ENCODE measurements at places on chromosomes 13 and 19.

DNA sequence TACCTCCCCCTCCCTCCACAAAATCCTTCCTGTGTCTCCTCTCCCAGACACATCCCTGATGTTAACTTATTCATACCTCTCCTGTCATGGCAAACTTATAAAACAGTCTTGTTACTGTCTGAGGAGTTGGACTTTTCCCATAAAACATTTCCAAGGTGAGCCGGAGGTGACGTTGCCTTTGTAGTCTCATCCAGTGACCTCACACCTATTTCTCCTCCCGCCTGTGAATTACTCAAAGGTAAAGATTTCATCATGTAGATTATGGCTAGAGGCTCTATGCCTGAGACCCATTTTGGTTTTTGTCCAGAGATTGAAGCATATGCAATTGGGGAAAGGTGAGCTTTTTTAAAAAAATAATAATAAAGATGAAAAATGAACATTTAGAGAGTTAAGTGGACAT, 529.0 kb downstream of the MYO16 start:
- DNase-seq, result no peak

DNA sequence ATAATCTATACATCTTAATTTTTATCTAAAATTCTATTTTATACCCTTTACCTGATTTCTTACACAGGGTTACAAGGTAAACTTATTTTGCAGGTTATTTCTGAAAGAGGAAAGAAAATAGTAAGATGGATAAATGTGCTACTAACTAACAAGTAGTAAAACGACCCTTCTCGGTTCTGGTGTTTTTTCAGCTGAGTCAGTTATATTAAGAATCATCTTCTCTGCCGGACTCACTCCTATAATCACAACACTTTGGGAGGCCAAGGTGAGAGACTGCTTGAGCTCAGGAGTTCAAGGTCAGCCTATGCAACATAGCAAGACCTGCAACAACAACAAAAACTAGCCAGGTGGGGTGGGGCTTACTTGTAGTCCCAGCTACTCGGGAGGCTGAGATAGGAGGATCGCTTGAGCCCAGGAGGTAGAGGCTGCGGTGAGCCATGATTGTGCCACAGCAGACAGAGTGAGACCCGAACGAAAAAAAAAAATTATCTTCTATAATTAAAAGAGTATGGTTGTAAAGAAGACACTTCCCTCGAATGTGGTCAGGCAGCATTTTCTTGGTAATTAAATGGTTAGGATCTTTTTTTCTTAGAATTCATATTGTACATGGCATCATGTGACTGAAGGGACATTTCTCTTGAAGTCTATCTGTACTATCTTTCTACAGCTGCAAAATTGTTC, 27.9 kb upstream of the RCBTB2 start:
- DNase-seq, result no peak

GRCh38 chr19:1540365-1540925, 16.6 kb downstream of the PLK5 start:
- no peak for DNase-seq

GRCh38 chr19:50361290-50362029, 4.0 kb downstream of the NAPSA start:
- no peak for DNase-seq

DNA sequence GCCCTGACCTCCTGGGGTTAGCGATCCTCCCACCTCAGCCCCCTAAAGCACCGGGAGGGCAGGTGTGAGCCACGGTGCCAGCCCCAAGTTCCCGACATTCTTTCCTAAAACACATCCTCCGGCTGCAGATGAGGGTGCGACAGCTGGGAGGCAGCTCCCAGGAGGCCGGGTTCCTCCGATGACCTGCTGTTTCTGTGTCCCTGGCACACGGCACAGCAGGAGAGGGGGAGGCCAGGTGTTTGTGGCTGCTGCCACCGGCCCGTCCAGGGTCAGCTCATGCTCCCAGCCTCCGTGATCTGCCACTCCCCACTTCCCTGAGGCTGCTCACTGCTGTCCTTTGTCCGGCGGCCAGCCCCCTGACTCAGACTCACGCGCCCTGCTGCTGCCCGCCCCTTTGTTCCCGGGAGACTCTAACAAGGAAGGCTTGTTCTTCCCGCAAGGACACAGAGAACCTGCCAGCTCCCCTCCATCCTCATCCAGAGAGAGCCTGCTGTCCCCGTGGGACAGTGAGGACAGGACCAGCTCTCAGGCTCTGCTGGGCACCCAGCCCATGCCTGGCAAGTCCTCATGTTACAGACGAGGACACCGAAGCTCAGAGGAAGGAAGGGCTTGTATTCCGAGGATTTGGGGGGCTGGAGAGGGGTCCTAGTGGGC, 10.6 kb upstream of the MADCAM1 start:
- no peak for DNase-seq

- DNase-seq, result no peak
Measured at GRCh38 chr13:79913141-79913827, 427.6 kb downstream of the SPRY2 start.

DNA sequence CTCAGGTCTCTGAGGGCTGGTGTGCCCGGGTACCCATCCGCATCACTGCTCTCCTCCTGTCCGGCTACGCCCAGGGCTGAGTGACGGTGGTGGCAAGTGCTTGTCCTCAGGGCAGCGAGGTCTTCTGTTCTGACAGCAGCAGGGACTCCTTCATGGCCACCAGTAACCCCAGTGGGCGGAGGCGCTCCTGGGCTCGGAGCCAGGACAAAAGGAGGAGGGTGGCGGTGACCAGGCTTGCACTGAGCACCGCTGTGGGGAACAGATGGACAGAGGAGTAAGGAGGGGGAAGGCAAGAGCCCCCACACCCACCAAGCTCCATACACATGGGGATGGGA, 5.8 kb downstream of the CD320 start:
- DNase-seq, result no peak
